ENCODE measurements at places on chromosomes 1 and 21. TPM values are rescaled to one million over a fixed set of nuclear protein-coding genes. Genes with fewer than 3 reads are reported as not detected.

The ENSA gene
- 188 TPM for total RNA-seq

DNA sequence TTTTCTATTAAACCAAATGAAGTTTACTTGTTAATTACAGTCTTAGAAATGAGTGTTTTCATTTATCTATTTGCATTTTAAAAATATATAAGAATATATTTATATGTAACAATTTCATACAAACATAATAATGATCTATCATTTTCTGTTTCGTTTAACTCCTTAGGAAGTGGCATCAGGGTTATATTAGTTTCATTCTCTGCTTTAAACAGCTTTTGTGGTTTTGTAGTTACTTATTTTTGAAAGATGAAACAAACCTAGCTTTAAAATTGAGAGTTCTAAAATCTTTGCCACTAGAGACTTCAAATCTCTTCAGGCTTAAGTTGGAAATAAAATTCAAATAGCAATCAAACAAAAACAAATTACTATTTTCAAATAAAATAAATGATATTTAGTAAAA lies 2110.6 kb downstream of the MRPL39 start:
- DNase-seq: no peak

DNA sequence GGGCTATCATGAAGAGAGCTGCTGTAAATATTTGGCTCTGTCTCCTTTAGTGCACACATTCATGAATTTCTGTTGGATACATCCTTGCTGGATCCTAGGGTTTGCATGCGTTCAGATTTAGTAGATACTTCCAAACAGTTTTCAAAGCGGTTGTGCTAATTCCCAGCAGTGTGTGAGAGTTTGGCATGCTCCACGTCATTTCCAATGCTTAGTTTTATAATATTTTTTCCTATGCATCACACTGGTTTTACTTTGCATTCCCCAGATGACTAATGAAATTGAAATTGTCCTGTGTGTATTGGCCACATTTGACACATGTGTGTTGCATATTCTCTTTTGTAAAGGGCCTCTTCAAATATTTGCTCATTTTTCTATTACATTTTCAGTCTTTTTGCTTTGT lies 18.5 kb upstream of the AADACL3 start:
- DNase-seq: no peak

- no peak for DNase-seq
Observed at GRCh38 chr1:47557066-47557465, 119.2 kb downstream of the FOXD2 start.

Data from upper lobe of right lung (tissue), 1 donor.